ENCODE measurements at places on chromosomes 16 and 17. TPM values are rescaled to one million over a fixed set of nuclear protein-coding genes. Genes with fewer than 3 reads are reported as not detected.

GRCh38 chr16:89700649-89701424 lies 668 bp downstream of the SPATA2L start:
- peak overlapping the region; percentile 69 for H3K4me3 ChIP-seq
- DNase-seq: no peak
- peak overlapping the region; percentile 32 for H3K27ac ChIP-seq
- peaks cover 2% of the 10 kb centered on the region for H3K36me3 ChIP-seq

- no peaks in the 10 kb centered on the region for H3K4me1 ChIP-seq
- H3K36me3 ChIP-seq: no peaks in the 10 kb centered on the region
- peaks cover 2% of the 10 kb centered on the region for H3K27me3 ChIP-seq
- H3K4me3 ChIP-seq: no peak overlapping the region
- H3K27ac ChIP-seq: no peak overlapping the region
These were observed 37.8 kb upstream of the MYOCD start for GRCh38 chr17:12627781-12628451.

DNA sequence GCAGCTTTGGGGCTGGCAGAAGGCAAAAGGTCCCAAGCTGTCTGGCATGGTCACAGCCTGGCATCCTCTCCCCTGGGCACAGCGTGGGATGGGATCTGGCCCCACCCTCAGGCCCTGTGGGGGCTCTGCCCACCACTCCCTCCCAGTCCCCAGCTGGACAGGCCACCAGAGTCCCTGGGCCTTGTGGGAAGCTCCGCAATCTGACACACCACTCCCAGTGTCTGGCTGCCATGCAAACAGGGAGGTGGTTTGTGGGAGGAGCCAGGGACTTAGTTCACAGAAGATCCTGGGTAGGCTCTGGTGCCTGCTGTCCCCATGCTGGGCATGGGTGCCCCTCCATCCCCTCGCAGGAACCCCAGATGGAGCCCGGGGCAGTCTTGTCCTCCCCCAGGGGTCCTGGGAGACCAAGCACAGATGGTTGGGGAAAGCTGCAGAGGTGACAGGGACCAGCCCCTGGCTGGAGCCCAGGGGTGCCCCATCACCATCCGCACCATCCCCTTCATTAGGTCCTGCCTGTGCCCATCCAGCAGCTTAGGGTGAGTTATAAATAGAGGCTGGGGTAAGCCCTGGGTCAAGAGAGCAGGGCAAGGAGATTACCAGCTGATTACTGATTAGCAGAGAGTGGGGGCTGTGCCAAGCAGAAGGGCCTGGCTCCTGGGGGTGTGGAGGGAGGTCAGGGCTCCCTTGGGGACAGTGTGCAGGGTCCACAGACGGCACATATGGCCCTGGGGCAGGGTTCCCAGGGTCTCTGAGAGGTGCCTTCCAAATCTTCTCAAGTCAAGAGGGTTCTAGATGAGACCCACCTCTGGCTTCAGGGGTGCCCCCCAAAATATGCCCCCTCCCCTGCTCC lies 6.2 kb downstream of the FSCN2 start:
- no peak overlapping the region for H3K4me3 ChIP-seq
- H3K27me3 ChIP-seq: no peaks in the 10 kb centered on the region
- DNase-seq: no peak
- H3K27ac ChIP-seq: no peak overlapping the region
- peaks cover 15% of the 10 kb centered on the region for H3K4me1 ChIP-seq

- no peak overlapping the region for H3K4me3 ChIP-seq
- H3K27ac ChIP-seq: no peak overlapping the region
- H3K4me1 ChIP-seq: no peaks in the 10 kb centered on the region
- H3K27me3 ChIP-seq: peaks cover 19% of the 10 kb centered on the region
- H3K36me3 ChIP-seq: no peaks in the 10 kb centered on the region
- DNase-seq: no peak
These were observed 9.9 kb upstream of the SLC46A1 start for GRCh38 chr17:28415886-28416285.

- H3K36me3 ChIP-seq: peaks cover 4% of the 10 kb centered on the region
- no peak overlapping the region for H3K27ac ChIP-seq
- no peaks in the 10 kb centered on the region for H3K27me3 ChIP-seq
- H3K4me3 ChIP-seq: no peak overlapping the region
- DNase-seq: no peak
These were observed 10.4 kb downstream of the SGSH start for GRCh38 chr17:80209765-80210164.

DNA sequence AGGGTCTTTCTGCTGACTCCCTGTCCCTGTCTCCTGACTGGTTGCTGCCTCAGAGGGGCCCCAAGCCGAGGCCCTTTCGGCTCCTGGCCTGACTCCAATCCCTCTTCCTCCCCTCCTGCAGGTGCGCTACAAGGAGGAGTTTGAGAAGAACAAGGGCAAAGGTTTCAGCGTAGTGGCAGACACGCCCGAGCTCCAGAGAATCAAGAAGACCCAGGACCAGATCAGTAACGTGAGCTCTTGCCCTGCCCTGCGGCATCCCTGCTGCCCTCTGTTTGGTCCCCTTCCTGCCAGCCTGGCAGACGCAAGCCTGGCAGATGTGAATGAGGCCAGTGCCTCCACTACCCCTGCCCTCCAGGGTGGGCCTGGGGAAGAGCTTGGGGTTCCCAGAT lies 27.1 kb upstream of the LASP1NB start:
- no peaks in the 10 kb centered on the region for H3K27me3 ChIP-seq
- H3K36me3 ChIP-seq: no peaks in the 10 kb centered on the region
- no peak for DNase-seq
- H3K4me3 ChIP-seq: peak overlapping the region; percentile 24
- H3K4me1 ChIP-seq: peaks cover 56% of the 10 kb centered on the region

DNA sequence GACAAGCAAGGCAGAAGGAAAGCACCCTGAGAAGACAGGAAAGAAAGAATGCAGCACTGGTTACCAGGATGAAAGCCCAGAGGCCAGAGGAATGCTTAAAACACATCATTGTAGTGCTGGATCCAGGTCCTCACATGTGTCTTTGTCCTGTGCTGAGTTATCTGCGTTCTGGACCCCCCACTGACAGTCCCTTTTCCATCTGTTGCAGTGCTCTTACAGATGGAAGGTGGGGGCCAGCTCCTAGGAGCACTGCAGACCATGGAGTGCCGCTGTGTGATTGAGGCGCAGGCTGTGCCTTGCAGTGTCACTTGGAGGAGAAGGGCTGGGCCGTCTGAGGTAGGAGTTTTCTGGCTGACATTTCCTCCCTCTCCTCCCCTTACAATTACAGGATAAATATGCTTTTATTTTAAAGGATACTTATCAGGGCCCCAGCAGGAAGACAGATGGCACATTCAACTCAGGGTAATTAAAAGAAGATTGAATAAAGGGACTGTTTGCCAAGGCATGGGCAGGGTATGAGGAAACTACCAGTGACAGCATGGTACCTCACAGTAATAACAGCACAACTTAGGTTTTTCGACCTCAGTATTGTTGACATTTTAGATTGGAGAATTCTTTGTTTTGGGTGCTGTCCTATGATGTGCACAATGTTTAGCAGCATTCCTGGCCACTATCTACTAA lies 3.0 kb downstream of the EME1 start:
- H3K4me1 ChIP-seq: peaks cover 18% of the 10 kb centered on the region
- no peak for DNase-seq
- H3K4me3 ChIP-seq: no peak overlapping the region
- H3K36me3 ChIP-seq: no peaks in the 10 kb centered on the region
- no peak overlapping the region for H3K27ac ChIP-seq

DNA sequence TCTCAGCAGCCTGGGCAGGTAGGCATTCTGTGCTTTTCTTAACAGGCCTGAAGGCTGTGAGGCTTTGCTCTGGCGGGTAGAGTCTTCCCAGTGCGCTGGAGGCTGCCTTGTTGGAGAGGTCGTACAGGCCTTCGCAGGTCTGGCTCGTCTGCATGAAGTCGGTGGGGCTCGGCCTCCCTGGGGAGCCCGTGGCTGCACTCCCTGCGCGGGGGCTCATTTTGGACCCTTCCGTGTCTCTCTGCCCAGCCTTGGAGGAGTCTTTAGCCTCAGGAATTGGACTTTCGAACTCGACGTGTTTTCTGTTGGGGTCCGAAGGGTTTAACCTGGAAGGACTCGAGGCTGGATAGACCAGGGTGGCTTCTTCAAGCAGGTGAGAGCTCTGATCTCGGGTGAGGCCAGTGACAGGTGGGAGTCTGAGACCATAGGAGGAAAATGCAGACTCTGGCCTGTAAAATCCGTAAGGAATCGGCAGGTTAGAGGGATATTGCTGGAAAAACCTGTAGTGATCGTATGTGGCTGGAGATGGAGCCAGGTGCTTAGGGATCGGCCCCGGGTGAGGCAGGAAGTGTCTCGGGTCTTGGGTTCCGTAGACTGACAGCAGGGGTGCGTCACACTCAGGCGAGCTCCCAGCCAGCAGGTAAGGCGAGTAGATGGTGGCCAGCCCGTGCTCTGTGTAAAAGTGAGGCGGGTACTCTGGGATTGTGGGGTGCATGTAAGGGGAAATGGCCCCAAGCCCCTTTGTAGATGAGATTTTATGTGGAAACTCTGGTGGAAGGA lies 8.6 kb downstream of the ZNF750 start:
- H3K27ac ChIP-seq: no peak overlapping the region
- no peaks in the 10 kb centered on the region for H3K4me1 ChIP-seq
- DNase-seq: no peak
- H3K4me3 ChIP-seq: peak overlapping the region; percentile 52
- H3K27me3 ChIP-seq: no peaks in the 10 kb centered on the region

- no peak overlapping the region for H3K4me3 ChIP-seq
- no peak for DNase-seq
- H3K36me3 ChIP-seq: peaks cover 2% of the 10 kb centered on the region
These were observed 59.1 kb downstream of the CYLD start for GRCh38 chr16:50801036-50801435.

- peaks cover 18% of the 10 kb centered on the region for H3K4me1 ChIP-seq
- DNase-seq: no peak
- H3K27me3 ChIP-seq: no peaks in the 10 kb centered on the region
- H3K27ac ChIP-seq: peak overlapping the region; percentile 98
- H3K36me3 ChIP-seq: no peaks in the 10 kb centered on the region
- H3K4me3 ChIP-seq: peak overlapping the region; percentile 91
These were observed 949 bp upstream of the GSPT1 start for GRCh38 chr16:11916524-11917285.

- H3K36me3 ChIP-seq: peaks cover 65% of the 10 kb centered on the region
- no peak for DNase-seq
- no peaks in the 10 kb centered on the region for H3K27me3 ChIP-seq
- H3K4me1 ChIP-seq: no peaks in the 10 kb centered on the region
- no peak overlapping the region for H3K4me3 ChIP-seq
- H3K27ac ChIP-seq: no peak overlapping the region
These were observed 168.5 kb upstream of the RPH3AL start for GRCh38 chr17:521183-521525.

- H3K4me3 ChIP-seq: no peak overlapping the region
- no peaks in the 10 kb centered on the region for H3K36me3 ChIP-seq
- H3K27me3 ChIP-seq: peaks cover 4% of the 10 kb centered on the region
- H3K27ac ChIP-seq: no peak overlapping the region
- peaks cover 7% of the 10 kb centered on the region for H3K4me1 ChIP-seq
These were observed 2.6 kb upstream of the FDXR start for GRCh38 chr17:74875155-74875976.

DNA sequence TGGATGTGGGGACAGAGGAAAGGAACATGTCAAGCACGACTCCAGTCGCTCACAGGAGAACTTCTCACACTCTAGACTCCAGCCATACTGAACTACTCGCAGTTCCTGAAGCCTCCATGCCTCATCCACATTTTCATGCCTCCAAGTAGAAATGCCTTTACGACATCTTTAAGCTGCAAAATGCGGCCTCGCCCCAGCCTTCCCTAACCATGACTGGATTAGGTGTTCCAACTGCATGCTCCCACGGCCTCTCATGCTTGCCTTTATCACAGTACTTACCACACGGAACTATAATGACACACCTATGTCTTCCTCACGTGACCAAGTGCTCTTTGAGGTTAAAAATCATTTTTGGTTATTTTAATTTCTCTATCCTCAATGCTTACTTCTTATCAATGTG lies 23.9 kb downstream of the SMG6 start:
- H3K27ac ChIP-seq: no peak overlapping the region
- no peak overlapping the region for H3K4me3 ChIP-seq
- no peak for DNase-seq
- no peaks in the 10 kb centered on the region for H3K4me1 ChIP-seq

GRCh38 chr17:45575126-45575885 lies 84.8 kb upstream of the PLEKHM1 start:
- H3K27ac ChIP-seq: no peak overlapping the region
- no peak for DNase-seq
- peaks cover 20% of the 10 kb centered on the region for H3K4me1 ChIP-seq
- no peaks in the 10 kb centered on the region for H3K36me3 ChIP-seq
- no peak overlapping the region for H3K4me3 ChIP-seq
- peaks cover 2% of the 10 kb centered on the region for H3K27me3 ChIP-seq

- H3K36me3 ChIP-seq: no peaks in the 10 kb centered on the region
- peaks cover 47% of the 10 kb centered on the region for H3K4me1 ChIP-seq
- no peaks in the 10 kb centered on the region for H3K27me3 ChIP-seq
These were observed 4.2 kb downstream of the CYTH1 start for GRCh38 chr17:78777881-78778280.

DNA sequence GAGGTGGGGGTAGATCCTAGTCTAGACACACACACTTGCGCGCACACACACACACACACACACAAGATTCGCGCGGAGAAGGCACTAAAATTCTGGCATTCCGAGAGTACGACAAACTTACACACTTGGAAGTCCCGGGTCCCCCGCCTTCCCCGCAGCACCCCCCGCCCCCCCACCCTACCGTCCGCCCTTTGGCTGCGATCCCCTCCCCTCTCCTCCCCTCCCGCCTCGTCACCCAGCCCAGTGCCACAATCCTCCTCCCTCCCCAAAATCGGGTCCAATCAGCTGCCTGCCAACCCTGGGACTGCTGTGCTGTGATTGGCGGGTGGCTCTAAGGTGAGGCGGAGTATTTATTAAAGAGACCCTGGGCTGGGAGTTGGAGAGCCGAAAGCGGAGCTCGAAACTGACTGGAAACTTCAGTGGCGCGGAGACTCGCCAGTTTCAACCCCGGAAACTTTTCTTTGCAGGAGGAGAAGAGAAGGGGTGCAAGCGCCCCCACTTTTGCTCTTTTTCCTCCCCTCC lies at the start of gene SOX9:
SOX9 (plus strand) TSS at position 379 of the 522 bp plus-strand sequence. CDS start 372 bp downstream, outside the sequence.
- H3K27ac ChIP-seq: peak within 1 kb of the TSS; percentile 88
- peak within 1 kb of the TSS; percentile 81 for H3K4me3 ChIP-seq
- H3K27me3 ChIP-seq: peaks cover 12% of the 10 kb centered on the region
- DNase-seq: peak; percentile 81
- H3K4me1 ChIP-seq: peaks cover 5% of the 10 kb centered on the region

GRCh38 chr17:42898147-42898811 lies 2.3 kb upstream of the G6PC1 start:
- H3K27me3 ChIP-seq: no peaks in the 10 kb centered on the region
- no peak overlapping the region for H3K4me3 ChIP-seq
- peaks cover 24% of the 10 kb centered on the region for H3K4me1 ChIP-seq
- no peak for DNase-seq
- no peaks in the 10 kb centered on the region for H3K36me3 ChIP-seq
- no peak overlapping the region for H3K27ac ChIP-seq

The PIPOX gene
- total RNA-seq: not detected

The KSR1 gene
- total RNA-seq: 93.0 TPM

The CRISPLD2 gene
- 28.6 TPM for total RNA-seq

The CRK gene
- total RNA-seq: 34.7 TPM

The ITGAL gene
- total RNA-seq: 1.1 TPM

All from psoas muscle (tissue), 8 donors.